Cerebellar nuclear complex (tissue), 1 donor: ENCODE measurements at places on chromosomes 12 and 14.

GRCh38 chr12:46219132-46219876 lies 49.5 kb downstream of the SLC38A1 start:
- DNase-seq, result no peak

DNA sequence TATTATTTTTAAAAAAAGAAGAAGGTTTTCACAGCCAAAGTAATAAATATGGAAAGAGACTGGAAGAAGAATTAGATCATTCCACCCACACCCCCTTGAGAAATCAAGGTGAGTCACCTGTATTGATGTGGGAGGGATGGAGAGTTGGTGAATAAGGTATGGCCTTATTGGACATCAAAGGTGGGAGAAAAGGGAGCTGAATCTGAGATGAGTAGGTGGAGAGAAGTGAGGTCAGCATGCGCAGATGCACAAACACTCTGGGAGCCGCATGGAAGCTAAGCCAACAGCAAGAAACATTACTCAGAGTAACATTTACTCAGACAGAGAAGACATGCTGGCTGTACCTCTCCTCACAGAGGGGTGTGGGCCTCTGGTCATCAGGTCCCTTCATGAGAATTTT lies 113.1 kb upstream of the FOXG1 start:
- no peak for DNase-seq

GRCh38 chr12:75922944-75923642 lies 108.5 kb downstream of the PHLDA1 start:
- no peak for DNase-seq

DNA sequence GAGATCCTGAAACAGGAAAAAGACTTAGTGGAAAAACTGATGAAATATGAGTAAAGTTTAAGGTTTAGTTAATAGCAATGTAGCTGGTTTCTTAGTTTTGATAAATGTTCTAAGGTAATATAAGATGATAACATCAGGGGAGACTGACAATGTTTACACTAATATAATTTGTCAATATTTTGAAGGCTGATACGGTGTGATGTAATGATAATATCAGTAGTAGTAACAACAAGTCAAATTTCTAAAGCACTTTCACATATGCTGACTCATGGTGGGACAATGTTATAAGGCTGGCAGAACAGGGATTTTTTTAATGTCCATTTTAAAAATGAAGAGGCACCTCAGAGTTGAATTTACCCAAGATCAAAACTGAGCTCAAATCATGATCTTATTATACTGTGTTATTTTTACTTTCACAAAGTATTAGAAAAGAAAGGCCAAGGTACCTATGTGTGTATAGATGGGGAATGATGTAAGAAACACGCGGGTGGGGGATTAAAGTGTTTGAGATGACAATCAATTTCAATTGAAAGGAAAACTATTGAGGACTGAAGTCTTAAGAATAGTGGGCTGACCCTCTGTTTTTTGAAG lies 2.4 kb upstream of the FLRT2 start:
- no peak for DNase-seq

DNA sequence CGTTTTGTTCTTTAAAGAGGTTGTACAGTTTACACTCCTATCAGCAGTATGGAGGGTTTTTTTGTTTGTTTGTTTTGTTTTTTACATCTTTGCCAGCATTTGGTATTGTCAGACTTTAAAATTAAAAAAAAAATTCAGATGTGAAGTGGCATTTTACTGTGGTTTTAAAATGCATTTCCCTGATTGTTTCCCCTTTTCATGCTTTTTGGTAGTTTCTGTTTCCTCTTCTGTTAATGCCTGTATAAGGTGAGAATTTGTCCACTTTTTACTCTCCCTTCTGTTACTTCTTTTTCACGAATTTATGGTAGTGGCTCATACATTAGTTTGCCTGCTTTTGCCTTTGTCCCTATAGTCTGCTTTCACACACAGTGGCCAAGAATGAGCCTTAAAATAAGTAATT lies 36.6 kb downstream of the MNAT1 start:
- no peak for DNase-seq

DNA sequence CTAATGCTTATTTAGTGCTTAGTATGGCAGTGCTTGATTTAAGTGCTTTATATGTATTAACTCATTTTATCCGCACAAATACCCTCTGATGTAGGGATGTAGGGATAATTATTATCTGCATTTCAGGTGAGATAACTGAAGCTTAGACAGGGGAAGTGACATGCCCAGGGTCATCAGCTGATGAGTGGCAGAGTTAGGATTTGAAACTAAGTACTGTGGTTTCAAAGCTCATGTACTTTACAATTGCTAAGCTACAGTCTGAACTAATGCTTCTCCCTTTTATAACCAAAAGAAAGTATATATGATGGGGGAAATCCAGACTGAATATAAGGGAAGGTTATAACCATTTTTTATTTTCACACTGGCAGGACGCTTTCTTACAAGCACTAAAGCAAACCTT lies 229.6 kb upstream of the NAV3 start:
- DNase-seq, result no peak

DNA sequence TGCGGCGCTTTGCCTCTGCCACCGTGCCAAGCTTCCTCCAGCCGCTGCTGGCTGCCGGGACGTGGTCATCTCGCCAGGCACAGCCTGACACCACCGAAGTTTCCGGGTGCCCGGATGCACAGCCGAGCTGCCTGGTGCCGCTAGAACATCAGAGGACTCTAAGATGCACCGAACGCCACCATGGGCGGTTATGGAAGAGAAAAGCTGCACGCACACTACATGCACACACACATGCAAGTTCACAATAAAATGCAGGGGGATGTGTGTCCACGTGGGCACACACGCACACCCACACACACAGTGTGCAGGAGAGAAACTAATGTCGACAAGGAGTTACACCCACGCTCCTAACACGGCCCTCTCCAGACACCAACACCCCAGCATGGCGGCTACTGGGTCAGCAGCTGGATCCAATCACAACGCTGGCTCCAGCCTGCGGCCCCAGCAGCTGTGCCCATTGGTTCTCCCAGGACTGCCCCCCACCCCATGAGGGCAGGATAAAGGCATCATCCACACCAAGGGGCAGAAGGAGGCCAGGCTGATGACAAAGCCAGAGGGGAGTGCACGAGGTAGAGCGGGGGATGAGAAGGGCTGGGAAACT lies 82.7 kb downstream of the BCL11B start:
- DNase-seq, result no peak

DNA sequence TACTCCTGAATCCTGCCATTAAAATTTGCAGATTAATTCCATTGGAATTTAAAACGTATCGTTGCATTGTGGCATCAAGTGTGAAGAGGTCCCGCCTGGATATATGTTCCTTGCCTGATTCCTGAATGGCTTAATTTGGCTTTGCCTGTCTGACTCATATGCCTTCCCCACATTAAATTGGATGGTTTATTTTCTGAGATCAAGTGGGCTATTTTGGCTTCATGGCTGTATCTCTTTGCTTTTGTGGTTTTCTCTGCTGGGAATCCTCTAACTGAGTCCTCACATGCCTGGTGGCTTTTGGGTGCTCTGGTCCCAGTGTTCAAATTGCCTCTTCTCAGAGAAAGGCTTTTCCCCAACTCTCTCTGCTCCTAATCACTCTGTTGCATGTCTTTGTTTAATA lies 127.9 kb upstream of the DYRK2 start:
- no peak for DNase-seq

- no peak for DNase-seq
Observed at GRCh38 chr14:66005900-66006434, 480.2 kb upstream of the CCDC196 start.
